ENCODE measurements at places on chromosomes 13 and 19. TPM values are rescaled to one million over a fixed set of nuclear protein-coding genes. Genes with fewer than 3 reads are reported as not detected.

SSC5D gene
- total RNA-seq: not detected

ZNF471 gene
- total RNA-seq: 0.65 TPM

DNA sequence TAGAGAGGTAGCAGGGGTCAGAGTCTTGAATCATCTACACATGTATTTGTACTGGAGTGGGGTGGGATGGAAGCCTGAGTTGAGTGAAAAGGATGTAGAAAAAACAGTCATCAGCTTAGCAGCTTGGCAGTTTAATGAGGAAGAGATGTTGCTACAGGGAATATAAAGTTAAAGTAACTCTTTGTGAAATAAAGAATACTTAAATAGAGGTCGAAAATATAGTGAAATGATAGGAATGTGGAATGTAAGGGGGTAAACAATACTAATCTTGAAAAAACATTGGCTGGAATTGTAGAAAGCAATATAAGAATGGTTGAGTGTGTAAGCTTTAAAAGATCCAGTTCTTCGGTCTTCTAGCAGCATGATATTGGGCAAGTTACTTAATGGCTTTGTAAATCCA lies 22.7 kb downstream of the NUP58 start:
- no peak for DNase-seq

GRCh38 chr13:109606520-109606919 lies 179.9 kb downstream of the IRS2 start:
- no peak for DNase-seq

GRCh38 chr13:44068169-44068568 lies 188.5 kb downstream of the LACC1 start:
- peak; percentile 20 for DNase-seq

GRCh38 chr13:84290386-84290785 lies 408.1 kb upstream of the SLITRK1 start:
- no peak for DNase-seq

GRCh38 chr13:106056851-106057250 lies 478.6 kb downstream of the EFNB2 start:
- no peak for DNase-seq

DNA sequence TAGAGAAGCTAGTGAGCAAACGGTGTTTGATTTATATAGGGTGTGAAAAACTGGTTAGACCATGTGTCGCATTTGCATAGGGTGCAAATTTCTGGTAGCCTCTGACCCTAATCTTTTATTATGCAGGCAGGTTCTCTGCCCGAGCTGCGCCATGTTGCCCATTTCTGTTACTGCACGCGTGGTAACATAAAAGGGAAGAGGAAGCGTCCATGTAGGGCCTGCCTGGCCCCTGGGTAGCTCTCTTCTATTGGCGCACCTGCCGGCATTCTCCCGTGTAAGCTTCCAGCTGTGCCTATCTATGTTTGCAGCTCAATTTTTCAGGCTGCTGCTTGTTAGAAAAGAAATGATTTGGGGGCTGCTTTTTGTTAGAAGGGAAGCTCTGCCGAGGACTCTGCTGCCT lies 14.0 kb upstream of the CD70 start:
- no peak for DNase-seq

CD33 gene
- not detected for total RNA-seq

- no peak for DNase-seq
These were observed at the start of gene TNNT1 for GRCh38 chr19:55149078-55150003. Gene TNNT1, minus strand, starts transcription at chr19:55149206. Its CDS starts 2,049 bp downstream, at chr19:55147157.

GRCh38 chr19:4597278-4597974 lies 37.9 kb upstream of the SEMA6B start:
- no peak for DNase-seq

DNA sequence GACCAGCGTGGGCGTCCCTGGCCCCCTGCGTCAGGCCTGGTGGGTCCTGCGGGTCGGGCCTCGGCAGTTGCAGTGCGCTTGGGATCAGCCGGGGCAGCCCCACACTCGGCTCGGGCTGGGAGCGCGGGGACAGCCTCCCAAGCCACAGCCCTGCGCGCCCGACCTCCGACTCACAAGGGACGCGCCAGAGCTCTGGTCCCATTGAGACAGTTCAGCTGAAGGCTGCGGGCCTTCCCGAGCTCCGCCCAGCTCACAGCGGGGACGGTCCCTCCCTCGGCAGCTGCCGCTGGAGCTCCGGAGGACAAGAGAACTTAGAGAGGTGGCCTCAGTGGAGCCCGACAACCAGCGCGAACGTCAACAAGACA lies 45.7 kb upstream of the ZNF730 start:
- no peak for DNase-seq

DNA sequence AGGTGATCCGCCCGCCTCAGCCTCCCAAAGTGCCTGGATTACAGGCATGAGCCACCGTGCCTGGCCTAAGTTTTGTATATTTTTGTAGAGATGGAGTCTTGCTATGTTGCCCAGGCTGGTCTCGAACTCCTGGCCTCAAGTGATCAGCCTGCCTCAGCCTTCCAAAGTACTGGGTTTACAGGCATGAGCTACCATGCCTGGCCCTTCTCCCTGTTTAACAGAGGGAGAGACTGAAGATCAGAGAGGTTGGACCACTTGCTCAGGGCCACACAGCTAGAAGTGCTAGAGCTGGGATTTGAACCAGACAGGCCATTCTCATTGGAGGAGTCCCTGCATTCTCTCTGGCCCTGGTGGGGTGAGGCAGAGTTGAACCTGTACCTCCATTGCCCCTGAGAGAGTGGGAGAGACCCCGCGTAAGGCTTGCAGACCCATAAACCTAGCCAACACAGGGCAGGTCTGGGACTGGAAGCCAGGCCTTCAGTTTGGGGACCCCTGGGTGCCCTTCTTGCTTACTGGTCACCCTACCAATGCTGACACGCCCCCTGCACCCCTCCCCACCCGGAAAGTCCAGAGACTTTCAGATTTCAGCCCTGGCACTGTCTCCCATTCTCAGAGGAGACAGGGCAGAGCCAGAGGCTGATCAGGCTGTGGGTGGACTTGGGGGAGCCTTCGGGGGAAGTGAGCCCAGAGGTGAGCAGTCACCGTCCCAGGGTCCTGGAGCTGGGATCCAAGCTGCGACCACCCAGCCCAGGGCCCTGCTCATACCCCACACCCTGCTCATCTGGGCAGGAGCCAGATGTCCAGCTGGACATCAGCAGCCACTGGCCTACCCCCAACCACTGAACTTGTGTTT lies 13.3 kb downstream of the TTYH1 start:
- DNase-seq: no peak

LRRC4B gene
- total RNA-seq: under 0.01 TPM

- DNase-seq: no peak
These were observed 21.7 kb upstream of the SLC25A30 start for GRCh38 chr13:45439781-45440462.

GRCh38 chr19:46073268-46073922 lies 32.6 kb upstream of the IGFL4 start:
- DNase-seq: no peak

LPAR6 gene
- total RNA-seq: 25.6 TPM

DNA sequence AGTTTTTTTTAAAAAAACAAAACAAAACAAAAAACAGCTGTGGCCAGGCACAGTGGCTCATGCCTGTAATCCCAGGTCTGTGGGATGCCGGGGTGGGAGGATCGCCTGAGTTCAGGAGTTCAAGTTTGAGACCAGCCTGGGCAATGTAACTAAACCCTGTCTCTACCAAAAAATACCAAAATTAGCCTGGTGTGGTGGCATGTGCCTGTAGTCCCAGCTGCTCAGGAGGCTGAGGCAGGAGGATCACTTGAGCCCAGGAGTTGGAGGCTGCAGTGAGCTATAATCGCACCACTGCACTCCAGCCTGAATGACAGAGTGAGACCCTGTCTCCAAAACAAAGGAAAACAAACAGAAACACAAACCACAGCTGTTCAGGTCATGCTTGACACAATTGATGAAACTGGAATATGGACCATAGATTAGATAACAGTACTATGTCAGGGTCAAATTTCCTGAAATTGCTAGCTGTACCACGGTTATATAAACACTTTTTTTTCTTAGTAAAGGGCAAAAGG lies 6.9 kb upstream of the ANGPTL4 start:
- peak; percentile 63 for DNase-seq

TNFSF13B gene
- total RNA-seq: under 0.01 TPM

SBSN gene
- not detected for total RNA-seq

GRCh38 chr13:98226496-98226895 lies 49.4 kb upstream of the RNF113B start:
- no peak for DNase-seq

DNA sequence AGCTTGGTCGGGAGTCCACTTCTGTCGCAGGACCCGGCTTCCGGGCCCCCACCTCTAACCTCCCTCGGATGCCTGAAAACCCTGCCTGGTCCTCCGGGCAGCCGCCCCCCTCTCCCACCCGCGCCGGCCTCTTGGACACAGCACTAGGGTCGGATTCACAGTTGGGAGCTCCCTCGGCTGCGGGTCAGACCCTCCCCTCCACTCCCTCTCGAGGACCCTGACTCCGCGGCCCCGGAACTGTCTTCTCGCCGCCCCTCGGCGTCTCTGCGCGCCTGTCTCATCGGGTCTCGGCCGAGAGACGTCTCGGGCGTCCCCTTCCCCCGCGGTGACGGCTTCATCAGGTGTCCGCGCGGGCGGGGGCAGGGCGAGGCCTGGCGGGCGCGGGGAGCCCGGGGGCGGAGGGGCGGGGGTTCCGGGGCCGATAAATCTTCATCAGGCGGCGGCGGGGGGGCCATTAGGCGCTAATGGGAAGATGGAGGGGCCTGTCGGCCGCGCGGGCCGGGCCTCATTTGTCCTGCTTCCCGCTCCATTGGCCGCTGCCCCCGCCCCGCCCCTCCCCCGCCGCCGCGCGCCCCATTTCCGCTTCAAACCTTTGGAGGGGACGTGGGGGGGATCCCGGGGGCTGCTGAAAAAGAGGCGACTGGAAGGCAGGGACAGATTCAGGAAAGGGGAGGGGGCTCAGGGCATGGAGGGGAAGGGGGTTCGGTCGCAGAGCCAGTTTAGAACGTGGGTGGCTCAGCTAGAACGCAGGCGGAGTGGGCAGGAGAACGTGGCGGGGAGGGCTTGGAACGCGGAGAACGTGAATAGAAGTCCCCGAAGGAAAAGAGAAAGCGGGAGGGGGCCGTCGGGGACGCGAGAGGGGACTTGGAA lies 11.8 kb upstream of the ERFL start:
- no peak for DNase-seq

FAM216B gene
- total RNA-seq: not detected

PTH2 gene
- total RNA-seq: not detected

DNA sequence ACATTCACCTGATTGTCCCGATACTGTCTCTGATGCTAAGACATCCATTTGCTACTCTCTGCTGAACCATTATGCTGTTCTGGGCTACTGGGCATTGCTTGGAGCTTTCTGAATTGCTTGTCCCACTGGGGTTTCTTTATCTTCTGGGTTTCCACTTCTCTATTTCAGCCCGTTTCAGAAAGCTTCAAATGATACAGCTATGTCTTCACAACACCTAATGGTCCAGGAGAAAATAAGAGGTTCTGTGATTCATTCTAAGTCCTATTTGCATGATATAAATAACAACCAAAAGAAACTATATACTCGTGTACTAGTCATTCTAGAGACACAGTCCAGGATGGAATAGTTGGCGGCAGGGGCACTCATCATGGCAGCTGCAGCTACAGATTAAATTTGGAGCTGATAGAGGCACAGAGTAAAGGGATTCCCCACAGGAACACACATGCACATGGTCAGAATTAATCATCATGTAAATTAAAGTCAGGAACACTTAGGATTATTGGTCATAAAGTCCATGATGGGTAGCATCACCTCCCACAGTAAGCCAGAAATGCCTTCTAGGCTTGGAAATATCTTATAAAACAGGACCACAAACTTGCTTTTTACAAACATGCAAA lies 33.3 kb upstream of the SCEL start:
- no peak for DNase-seq
